ENCODE measurements at places on chromosomes 1 and 21.

- no peak for DNase-seq
These were observed 87.0 kb downstream of the NCAM2 start for GRCh38 chr21:21085206-21085605.

DNA sequence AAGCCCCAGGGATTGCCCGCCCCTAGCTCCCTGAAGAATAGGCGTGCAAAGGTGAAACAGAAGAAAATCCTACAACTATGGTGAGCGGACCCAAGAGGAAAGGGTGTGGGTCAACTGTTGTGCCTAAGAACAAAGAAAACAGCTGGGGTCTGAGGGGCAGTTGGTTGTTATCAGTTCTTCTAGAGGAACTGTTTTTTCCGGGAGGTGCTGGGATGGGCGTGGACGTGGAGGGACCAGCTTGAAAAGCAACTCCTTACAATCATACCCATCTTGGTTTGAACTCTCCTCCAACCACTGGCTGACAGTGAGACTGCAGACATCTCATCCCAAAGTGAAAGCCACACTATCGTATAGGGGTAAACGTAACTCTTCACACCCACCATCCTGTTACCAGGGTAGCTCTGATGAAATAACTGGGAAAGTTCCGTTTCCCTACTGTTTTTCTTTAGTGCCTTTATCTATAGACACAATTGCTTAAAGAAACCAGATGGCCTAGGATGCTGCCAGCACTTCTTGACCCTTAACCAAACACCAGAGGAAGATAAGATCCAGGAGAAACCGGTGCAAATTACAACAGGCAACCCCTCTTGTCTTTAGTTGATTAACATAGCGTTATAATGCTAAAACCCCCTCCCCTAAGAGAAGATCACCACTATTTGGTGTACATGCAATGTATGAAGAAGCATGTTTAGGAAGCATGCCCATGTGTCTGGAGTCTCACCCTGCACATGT is 25.6 kb upstream of the FAM89A start:
- no peak for DNase-seq

DNA sequence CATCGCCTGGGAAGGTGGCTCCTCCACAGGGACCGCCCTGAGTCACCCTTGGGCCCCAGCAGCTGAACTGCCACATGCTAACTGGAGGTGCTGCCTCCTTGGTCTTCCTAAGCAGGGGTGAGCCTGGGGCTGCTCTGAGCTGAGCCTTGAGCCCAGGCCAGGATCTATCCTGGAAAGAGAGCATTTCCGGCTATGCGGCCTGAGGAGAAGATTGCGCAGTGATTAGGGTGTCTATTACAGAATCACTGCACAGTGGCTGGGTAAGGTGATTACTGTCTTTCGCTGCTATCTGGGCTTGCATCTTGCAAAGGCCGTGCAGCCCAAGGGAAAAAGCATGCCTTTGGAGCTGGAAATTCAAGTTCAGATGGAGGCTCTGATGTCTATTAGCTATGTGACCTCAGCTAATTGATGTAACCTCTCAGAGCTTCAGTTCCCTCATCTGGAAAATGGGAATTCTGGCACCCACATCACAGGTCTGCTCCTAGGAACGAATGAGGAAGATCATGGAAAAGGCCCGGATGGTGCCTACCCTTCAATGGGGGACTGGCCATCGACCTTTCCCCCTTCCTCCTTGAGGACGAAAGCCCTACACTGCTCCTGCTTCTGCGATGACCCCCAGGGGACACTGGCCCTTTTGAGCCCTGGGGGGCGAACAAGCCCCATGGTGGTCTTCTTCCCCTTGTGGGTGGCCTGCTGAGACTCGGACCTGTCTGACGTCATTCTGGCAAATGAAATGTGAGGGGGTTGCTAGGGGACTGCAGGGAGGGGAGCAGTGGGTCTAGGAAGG is 38.0 kb downstream of the GPR161 start:
- no peak for DNase-seq

DNA sequence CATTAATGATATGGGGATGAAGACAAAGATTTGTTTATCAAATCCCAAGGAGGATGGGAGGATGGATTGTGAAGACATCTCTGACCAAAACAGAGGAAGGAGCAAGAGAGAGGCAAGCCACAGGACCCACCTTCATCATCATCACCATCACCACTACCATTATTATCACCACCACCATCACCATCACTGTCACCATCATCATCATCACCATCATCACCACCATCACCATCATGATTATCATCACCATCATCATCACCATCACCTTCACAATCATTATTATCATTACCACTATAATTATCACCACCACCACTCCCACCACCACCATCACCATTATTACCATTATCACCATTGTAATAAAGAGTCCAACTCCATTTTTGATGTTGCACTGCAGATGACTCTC is 482.5 kb downstream of the PTPRU start:
- no peak for DNase-seq

DNA sequence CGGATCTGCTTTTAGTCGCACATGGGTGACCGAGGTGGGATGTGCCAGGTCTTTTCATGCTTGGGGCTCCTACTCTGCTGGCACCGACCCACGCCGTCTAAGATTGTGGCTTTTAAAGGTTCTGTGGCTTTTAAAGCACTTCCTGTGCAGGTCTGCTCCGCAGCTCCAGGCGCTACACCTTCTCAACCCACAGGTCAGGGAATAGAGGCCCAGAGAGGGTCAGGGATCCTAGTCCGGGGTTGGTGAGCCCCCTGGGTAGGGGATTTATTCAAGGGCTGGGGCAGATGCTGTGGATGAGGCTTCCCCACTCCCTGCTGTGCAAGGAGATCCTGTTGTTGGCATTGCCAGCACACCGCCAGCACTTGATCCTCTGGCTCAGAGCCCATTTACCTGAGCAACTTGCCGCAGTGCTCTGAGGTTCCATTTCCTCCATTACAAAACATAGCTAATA is 212.8 kb upstream of the RAB4A start:
- DNase-seq = no peak

GRCh38 chr1:57086154-57086553 is 120.3 kb upstream of the C8B start:
- DNase-seq = no peak

DNA sequence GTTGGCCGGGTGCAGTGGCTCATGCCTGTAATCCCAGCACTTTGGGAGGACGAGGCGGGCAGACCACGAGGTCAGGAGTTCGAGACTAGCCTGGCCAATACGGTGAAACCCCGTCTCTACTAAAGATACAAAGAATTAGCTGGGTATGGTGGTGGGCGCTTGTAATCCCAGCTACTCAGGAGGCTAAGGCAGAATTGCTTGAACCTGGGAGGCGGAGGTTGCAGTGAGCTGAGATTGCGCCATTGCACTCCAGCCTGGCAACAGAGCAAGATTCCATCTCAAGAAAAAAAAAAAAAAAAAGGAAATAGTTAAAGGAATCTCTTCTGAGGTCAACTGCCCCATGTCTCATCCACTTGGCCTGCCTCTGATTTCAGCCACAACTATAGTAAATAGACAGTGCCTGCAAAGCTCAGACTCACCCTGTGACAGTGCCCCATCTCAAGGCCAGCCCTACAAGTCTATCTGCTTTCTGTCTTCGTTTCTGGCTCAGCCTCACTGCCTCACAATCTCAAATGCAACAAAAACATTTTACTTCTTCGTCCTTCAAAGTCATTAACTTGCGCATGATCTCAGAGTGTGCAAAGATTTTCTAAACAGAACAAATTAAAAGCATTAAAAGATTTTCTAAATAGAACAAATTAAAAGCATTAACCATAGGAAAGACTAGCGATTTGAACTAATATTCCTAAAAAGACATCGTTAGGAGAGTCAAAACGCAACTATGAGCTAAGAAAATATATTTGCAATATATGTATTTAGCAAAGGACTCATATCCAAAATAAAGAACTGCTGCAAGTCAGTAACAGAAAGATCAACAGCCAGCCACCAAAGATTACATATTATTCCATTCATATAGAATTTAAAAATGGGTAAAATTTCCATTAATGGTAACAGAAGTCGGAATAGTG is 65.0 kb upstream of the PRDX6 start:
- DNase-seq = no peak

- no peak for DNase-seq
These were observed 30.6 kb downstream of the EPS15 start for GRCh38 chr1:51488372-51489050.

- no peak for DNase-seq
These were observed 192.2 kb downstream of the TGFB2 start for GRCh38 chr1:218537122-218537913.

DNA sequence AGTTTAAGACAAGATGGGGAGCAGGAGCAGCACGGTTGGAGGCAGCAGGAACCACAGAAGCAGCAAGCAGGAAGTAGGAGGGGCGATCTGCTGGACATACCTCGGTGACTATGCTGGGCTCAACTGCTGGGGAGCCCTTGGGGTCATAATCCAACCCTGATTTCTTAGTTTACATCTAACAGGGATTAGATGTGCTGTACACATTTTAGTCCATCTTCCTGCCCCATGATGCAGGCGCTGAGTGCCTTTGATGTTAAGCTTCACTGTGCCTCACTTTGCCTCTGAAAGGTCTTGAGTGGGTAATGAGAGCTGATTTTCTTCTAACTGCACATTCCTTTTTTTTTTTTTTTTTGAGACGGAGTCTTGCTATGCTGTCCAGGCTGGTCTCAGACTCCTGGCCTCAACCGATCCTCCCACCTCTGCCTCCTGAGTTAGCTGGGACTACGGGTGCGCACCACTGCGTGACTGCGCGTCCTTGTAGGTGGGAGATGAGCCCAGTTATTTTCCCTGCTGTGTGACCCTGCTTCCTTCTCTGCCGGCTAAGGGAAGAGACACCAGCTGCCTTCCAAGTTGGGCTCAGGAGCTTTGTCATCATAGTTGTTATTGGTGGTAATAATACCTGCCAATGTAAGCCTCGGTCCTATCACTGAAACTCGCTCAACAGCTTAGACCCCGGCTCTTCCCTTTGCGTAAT is 1.1 kb upstream of the RCAN3 start:
- DNase-seq = no peak

- DNase-seq = no peak
These were observed 90.8 kb downstream of the XPR1 start for GRCh38 chr1:180722586-180722985.

GRCh38 chr1:174740249-174740968 is 259.3 kb upstream of the CACYBP start:
- peak; percentile 4 for DNase-seq

DNA sequence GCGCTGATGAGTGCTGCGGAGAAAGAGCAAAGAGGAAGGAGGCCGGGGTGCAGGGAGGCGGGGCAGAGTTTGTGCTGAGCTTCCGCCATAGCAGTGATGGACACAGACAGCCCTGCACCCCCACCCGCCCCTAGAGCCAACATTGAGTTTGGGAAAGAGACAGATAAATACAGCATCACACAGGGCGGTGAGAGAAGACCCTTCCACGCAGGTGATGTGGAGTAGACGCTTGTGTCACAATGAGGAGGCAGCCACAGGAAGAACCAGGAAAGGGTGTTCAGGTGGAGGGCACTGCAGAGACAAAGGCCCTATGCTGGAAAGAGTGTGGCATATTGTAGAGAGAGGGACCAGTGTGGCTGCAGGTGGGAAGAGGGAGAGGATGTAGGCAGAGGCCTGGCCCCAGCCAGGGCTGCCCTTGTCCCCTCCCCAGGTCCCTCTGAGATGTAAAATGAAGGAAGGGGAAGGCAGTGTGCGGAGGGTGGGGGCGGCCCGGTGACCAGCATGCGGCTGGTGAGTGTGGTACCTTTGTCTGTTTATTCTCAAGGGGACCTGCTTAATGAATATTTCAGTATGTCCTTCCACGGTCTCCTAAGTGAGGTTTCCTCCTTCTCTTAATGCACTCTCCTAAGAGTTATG is 194.4 kb upstream of the TMEM51 start:
- no peak for DNase-seq

GRCh38 chr1:215458562-215458961 is 108.5 kb upstream of the KCTD3 start:
- DNase-seq = no peak

GRCh38 chr1:65992165-65992821 is 199.6 kb downstream of the PDE4B start:
- DNase-seq = no peak

DNA sequence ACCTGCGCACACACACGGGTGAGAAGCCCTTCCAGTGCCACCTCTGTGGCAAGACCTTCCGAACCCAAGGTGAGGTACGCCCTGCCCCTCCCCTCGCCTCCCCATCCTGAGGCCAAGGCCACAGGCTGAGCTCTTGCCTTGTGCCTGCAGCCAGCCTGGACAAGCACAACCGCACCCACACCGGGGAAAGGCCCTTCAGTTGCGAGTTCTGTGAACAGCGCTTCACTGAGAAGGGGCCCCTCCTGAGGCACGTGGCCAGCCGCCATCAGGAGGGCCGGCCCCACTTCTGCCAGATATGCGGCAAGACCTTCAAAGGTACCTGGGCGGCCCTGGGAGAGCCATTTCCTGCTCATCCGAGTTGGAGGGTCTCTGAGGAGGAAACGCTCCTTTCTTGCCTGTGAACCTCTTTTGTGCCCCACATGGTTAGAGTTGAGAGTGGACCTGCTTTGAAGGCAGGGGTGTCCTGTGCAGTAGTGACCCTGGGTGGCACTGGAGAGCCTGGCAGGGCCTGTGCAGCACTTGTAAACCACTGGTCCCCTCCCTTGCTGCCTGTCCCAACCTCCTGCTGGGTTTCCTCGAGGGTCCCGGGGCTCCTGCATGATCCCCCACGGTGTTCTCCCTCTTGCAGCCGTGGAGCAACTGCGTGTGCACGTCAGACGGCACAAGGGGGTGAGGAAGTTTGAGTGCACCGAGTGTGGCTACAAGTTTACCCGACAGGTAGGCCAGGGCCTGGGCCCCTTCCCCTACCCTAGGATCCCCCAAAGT is 8.5 kb downstream of the ZBTB48 start:
- DNase-seq = no peak

GRCh38 chr1:33284049-33284448 is 27.8 kb downstream of the ZNF362 start:
- DNase-seq = no peak

GRCh38 chr1:55235722-55236121 is 20.6 kb upstream of the USP24 start:
- no peak for DNase-seq

DNA sequence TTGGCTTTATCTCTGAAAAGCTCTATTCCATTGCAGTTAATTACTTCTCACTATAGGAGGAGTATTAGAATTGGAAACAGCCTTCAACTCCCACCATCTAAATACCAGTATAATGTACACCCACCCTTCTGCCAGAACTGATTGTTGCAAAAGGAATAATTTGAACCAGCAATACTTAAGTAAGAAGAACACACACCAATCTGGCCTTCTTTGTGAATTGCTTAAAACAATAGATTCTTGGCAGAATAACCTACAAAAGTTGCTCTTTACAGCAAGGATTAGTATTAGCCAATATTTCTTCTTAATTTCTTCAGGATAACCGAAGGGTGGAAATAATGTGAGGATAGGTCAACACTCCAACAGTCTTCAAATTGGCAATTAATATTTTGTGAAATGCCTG is 54.9 kb upstream of the ADAMTS5 start:
- DNase-seq = no peak

DNA sequence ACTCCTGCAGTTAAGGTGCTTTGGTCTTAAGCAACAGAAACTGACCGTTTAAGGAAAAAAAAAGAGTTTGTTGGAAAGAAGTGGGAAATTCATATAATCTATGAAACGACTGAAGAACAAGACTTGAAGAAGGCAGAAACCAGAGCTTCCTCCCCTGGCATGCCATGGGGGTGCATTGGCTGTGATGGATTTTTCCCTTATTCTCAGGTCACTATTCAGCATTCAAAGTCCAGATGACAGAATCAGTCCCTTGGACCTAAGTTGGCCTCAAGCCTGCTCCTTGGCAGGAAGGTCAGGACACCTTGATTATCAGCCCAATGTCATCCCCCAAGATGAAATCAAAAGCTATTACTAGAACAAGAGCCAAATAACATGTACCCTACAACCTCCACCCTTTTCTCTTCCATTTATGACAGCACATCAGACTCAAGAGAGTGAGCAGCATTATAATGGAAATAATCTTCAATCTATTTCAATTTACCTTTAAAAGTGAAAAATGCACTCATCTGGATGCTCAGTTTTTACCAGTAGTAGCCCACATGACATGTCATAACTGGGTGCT is 15.8 kb upstream of the TMEM9 start:
- DNase-seq = no peak
